Nucleus accumbens (tissue), 56 donors: ENCODE measurements at places on chromosomes 2 and 18.

- DNase-seq: no peak
Observed at GRCh38 chr2:234083572-234084348, 33.3 kb downstream of the SPP2 start.

GRCh38 chr18:26425148-26425531 is 123.2 kb downstream of the KCTD1 start:
- DNase-seq: no peak

DNA sequence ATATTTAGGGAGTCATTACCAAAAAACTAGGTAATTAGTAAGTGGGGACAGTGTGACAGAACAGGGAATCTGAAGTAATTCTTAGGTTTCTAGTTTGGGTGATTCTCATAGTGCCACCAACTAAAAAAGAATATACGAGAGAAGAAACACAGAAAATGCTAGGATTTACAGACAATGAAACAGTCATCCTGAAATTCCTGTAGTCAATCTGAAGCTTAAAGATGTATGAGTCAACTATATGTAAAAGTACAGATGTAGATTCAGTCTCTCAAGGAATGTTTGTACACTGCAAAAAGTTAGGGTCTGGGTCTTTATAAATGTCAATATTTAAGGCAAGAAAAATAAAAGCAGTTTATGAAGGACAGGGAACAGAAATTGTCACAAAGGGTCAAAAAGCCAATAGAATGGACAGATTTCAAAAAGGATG is 107.0 kb downstream of the STRN start:
- no peak for DNase-seq

GRCh38 chr2:33433279-33434235 is 42.9 kb upstream of the RASGRP3 start:
- no peak for DNase-seq

GRCh38 chr2:218570850-218571249 is 2.2 kb downstream of the CNOT9 start:
- no peak for DNase-seq

GRCh38 chr2:239462671-239463506 is 62.1 kb upstream of the HDAC4 start:
- no peak for DNase-seq

DNA sequence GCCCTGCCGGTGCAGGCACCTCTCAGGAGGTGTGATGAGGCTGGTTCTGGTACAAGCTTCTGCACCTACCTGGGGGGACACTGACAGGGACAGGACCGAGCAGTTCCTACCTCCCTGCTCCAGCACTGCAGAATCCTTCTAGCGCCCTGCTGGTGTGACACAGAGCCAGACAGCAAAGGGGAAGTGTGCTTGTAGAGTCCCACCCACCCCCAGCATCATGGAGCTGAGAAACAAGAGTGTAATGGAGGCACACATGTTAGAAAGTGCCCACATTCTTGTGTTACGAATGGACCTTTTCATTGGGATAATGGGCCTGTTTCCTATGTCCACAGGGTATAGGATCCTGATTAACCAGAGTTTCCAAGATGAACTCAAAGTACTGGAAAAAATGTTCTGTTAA is 38.3 kb downstream of the OXER1 start:
- DNase-seq: peak; percentile 2

GRCh38 chr2:19762959-19763605 is 138.7 kb downstream of the TTC32 start:
- no peak for DNase-seq

- peak; percentile 65 for DNase-seq
Observed at GRCh38 chr2:47008381-47009252, 93.0 kb upstream of the MCFD2 start.
